ENCODE measurements at places on chromosomes 2 and 18. TPM values are rescaled to one million over a fixed set of nuclear protein-coding genes. Genes with fewer than 3 reads are reported as not detected.

The MYL1 gene
- not detected for total RNA-seq

The RGPD8 gene
- 11.4 TPM for total RNA-seq

The FTCDNL1 gene
- total RNA-seq = 1.4 TPM

The ALPP gene
- total RNA-seq = not detected

The KHK gene
- 8.8 TPM for total RNA-seq

The KIF1A gene
- 2.2 TPM for total RNA-seq

The ABCG8 gene
- 0.53 TPM for total RNA-seq

The BOLA3 gene
- total RNA-seq = 45.8 TPM

The ZNF804A gene
- total RNA-seq = 0.06 TPM

The ACMSD gene
- not detected for total RNA-seq

The STAMBP gene
- 52.3 TPM for total RNA-seq

The MCEE gene
- total RNA-seq = 23.6 TPM

The SOX11 gene
- total RNA-seq = not detected

The MYL12B gene
- total RNA-seq = 563 TPM

The ANKRD39 gene
- 11.7 TPM for total RNA-seq

The CDH2 gene
- 0.98 TPM for total RNA-seq
